Activated naive CD4-positive, alpha-beta T cell treated with anti-CD3 and anti-CD28 coated beads, Interleukin-2, amount 50 U/mL, for 72 hours (primary cell): ENCODE measurements at places on chromosomes 4 and X.
A peak's percentile ranks its signal among the peaks of the same experiment; 100 is the strongest.

DNA sequence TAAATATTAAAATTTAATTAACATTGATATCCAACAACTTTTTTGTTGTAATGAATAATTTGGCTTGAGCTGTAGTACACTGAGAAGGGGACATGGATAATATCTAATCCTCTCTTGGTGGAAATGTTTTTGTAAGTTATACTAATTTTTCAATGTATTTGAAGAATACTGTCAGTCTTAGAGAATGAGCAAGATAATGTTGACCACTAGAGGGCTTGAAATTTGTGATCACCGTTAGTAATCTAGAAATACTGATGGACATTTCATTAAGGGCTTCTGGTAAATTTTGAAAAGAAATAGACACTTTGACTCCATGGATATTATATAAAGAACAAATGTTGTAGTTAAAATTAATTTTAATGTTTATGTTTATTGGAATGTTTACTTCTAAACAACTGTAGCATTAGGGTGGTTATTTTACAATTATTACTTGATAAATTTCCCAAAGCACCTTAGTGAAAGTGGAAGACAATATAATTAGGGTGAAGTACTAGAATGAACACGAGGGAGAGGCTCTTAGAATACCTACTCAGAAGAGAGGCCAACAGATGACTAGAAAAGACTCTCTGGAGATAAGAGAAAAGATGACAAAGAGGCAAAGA lies 20.0 kb upstream of the CAMK2D start:
- no peak for DNase-seq

- DNase-seq: no peak
Measured at GRCh38 chrX:30246769-30247489, at the start of gene MAGEB1. Gene MAGEB1, plus strand, starts transcription at chrX:30247146. Its CDS starts 3,348 bp downstream, at chrX:30250494.

GRCh38 chrX:1477801-1478458 lies 25.2 kb upstream of the ASMTL start:
- no peak for DNase-seq

DNA sequence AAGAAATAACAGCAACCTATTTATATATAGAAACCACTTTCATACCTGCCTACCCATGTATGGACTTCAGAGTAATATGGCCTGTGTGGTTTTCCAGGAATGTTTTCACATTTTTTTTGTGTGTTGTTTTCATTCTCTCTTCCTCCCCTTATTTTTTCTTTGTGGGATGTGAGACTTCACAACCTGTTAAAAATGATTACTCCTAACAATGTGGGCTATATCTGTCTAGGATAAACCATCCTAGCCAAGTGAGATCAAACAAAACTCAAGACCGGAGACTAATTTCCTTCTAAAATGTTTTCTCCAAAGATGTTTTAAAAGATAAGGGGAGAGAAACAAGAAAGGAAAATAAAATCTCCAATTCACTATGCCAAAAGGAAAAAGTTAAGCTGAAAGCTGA lies 106.1 kb upstream of the DIPK2B start:
- no peak for DNase-seq

DNA sequence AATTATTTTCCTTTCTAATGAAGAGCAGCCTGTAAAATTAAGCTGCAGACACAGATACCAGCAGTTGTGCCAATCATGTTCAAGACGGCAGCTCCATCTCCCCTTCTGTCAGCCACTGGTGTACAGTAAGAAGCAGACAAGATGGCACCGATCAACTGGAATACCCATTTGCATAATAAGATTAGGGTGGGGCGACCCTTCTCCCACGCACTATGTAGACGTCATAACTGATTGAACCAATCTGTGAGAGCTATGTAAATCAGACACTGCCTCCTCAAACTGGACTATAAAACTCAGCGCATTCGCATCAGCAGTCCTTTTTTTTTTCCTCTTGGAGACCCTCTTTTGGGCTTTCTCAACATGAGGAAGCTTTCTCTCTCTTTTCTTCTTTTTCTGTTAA lies 40.4 kb upstream of the INTS6L start:
- DNase-seq: no peak

DNA sequence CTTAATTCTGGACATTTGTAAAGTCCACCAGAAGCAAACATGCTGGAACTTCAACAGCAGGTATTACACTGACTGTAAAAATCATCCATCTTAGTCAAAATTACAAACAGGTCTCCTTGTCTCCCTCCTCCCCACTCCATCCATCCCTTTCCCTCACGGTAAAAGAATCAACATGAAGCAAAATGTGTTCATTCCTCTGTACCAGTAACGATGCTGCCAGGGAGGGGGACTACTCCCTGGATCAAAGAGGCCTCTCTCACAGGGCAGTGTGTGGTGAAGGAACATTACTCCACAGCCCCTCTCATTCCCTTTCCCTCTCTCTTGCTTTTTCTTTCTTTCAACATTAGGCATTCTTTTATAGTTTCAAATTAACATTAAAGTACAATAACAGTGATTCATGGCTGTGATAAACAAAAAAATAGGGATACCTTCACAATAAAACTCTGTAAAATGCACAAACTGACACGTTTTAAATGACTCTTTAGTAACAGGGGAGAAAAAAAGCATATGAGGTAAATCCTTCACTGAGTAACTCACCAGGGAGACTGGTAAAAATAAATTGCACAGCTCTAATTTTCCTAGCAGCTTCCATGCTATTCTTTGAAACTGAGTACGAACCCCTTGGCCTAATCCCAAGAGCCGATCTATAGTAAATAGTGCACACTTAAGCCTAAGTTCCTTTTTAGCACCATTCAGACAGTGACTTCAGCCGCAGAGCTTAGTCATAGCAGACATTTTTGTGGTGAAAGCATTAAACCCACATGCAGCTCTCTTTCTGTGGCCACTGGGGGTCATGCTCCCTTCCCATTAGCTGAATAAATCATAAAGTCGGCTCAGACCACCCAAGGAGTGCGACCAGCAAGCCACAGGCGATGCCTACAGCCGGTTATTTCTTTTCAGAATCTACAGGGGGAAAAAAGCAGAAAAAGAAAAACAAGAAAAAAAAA lies 215.6 kb upstream of the GYPA start:
- DNase-seq: no peak

GRCh38 chr4:25551605-25552004 lies 104.0 kb upstream of the SLC34A2 start:
- no peak for DNase-seq

- no peak for DNase-seq
Measured at GRCh38 chr4:113382704-113383103, 333.3 kb downstream of the ANK2 start.

DNA sequence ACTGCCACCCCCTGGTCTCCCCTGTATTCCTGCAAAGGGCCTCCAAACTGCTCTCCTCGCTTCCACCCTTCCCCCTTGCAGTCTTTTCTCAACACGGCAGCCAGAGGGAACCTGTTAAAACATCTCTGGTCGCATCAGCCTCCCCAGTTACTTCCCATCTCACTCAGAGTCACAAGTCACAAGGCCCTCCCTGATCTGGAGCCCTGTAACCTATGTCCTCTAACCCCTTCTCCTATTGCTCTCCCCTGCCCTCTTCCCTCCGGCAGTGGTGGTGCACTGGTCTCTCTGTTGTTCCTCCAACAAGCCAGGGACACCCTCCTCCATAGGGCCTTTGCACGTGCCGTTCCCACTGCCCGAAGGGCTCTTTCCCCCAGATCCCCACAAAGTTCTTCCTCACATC lies 73.2 kb downstream of the SH3KBP1 start:
- no peak for DNase-seq

- DNase-seq: no peak
Measured at GRCh38 chr4:167428156-167428555, 193.9 kb upstream of the SPOCK3 start.

- DNase-seq: no peak
Measured at GRCh38 chr4:86443495-86443894, 83.6 kb upstream of the MAPK10 start.

- no peak for DNase-seq
Measured at GRCh38 chrX:119622356-119623232, 16.4 kb upstream of the NKRF start.

GRCh38 chr4:156481845-156482244 lies 489.8 kb downstream of the PDGFC start:
- DNase-seq: no peak

- DNase-seq: no peak
Measured at GRCh38 chr4:157226035-157226434, 5.5 kb downstream of the GRIA2 start.

- DNase-seq: no peak
Measured at GRCh38 chrX:69110116-69110530, 55.1 kb downstream of the PJA1 start.

DNA sequence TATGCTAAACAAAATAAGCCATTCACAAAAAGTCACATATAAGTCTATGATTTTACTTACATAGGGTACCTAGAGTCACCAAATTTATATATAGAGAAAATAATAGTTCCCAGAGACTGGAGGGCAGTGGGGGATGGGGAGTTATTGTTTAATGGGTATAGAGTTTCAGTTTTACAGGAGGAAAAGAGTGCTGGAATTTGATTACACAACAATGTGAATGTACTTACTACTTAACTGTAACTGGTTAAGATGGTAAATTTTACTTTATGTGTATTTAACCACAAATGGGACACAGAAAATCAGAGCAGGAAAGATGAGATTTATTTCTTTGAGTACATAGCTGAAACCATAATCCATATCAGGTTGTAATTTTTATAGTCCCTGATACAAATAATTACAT lies 144.4 kb downstream of the TMA16 start:
- DNase-seq: no peak

DNA sequence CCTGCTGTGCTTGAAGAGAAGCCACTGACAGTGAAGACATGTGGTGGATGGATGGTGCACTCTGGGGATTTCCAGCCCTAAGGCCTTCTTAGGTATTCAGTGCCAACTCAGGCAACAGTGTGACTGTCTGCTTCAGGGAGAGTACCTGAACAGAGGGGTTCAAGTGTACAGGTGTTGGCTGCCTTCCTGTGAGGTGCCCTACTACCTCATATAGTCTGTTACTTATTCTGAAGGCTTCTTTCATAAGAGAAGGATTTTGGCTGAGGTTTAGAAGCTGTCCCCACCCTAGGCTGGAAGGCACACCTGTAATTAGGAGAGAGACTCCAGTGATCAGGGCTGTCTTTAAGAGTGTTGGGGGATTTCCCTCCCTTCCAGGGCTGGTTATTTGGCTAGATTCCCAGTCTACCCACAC lies 1.8 kb downstream of the FTHL17 start:
- DNase-seq: no peak

GRCh38 chrX:132488819-132489577 lies at the start of gene MBNL3:
Gene MBNL3, minus strand, starts transcription at chrX:132489038. Its CDS starts 49,427 bp downstream, at chrX:132439611.
- peak; percentile 39 for DNase-seq

DNA sequence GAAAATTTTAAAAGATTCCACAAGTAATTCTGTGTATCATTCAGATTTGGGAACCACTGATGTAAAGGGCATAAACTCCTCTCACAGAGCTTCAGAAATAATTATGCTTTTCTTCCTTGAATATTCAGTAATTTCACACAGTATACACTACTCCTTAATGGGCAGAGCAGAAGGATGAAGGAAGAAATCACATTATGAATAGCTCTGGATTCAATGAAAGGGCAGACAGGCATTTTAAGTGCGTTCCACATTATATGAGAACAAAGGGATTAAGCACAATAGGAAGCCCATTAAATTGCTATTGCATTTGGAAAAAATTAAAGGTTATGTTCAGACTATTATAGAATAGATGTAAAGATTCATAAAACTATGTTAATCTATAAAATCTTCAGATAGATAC lies 142.6 kb downstream of the PDHA2 start:
- DNase-seq: no peak

GRCh38 chr4:168440442-168441264 lies 39.6 kb downstream of the DDX60L start:
- no peak for DNase-seq

DNA sequence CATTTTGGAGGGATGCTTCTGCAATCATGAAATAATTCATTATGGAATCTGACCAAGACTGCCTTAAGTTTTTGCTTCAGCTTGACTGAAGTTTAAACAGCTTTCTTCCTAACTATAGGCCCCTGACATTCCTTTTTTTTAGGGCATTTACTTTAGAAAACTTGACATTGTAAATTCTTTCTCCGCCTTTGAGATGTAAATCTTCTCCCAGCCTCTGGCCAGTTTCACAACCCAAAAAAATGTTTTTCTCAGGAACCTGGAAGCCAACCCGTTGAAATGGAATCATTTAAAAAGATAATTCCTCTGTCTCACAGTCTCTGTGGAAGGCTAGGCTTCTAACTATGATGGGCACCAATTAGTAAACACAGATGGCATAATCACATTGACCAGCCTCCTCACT lies 710.4 kb upstream of the PABPC4L start:
- DNase-seq: no peak

GRCh38 chr4:105147553-105148161 lies 981 bp downstream of the TET2 start:
- DNase-seq: peak; percentile 21

DNA sequence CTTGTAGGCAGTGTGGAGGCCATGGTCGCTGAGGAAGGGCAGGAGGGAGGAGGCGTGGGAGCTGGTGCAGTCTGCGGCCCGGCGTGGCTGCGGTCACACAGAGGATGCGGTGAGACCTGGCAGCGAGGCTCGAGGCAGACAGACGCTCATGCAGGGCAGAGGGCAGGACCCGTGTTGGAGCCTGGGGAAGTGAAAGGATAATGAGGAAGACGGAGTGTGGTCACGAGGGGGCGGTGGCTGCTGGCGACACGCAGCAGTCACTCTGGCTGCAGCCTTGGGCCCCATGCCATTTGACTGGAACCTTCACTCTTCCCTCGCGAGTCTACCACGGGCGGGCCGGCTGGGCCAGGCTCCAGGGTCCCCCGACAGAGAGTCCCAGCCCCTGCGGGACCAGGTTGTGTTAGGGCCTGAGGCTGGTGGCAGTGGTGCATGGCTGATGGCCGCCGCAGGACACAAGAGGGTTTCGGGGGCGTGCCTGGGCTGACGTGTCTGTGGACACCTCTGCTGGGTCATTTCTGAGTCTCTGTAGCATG lies 68.8 kb upstream of the HGFAC start:
- DNase-seq: no peak

DNA sequence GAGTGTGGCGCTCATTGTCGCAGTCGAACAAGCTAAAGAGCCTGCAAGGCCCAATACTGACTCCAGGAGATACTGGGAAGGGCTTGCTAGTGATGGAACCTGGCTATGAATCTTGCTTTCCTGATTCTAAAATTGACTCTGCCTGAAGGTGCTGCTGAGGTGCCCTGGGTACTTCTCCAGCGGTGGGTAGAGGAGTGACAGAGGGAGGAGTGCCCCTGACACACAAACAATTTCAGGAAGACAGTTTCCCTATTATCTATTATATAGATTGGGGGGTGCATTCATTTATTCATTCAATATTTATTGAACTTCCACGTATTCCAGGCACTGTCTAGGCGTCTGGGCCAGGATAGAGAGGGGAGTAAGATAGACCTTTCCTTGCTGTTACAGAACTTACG lies 339.2 kb upstream of the GATB start:
- DNase-seq: no peak
